ENCODE measurements at places on chromosomes 1 and 21. TPM values are rescaled to one million over a fixed set of nuclear protein-coding genes. Genes with fewer than 3 reads are reported as not detected.

Gene CFHR5
- not detected for total RNA-seq

Gene DDAH1
- 48.3 TPM for total RNA-seq

Gene EPHB2
- total RNA-seq, result 8.5 TPM

Gene COL11A1
- 0.86 TPM for total RNA-seq

DNA sequence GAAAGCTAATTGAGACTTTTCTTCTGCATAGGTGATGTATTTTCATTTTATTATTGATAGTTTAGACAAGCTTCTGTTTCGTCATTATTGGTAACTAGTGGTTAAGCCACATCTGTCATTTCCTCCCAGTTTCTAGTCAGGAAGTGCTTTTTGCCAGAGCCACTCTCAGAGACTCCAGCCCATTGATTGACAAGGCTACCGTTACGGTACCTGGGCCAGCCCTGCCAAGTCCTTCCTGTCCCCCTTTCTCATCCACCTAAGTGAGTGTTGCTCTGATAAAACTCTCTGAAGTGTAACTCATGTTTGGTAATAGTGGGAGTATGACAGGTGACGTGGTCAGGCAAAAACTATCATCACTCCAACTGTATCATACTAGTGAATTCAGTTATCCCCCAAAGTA is 29.6 kb upstream of the AGL start:
- no peak for DNase-seq
- no peaks in the 10 kb centered on the region for H3K36me3 ChIP-seq
- H3K4me1 ChIP-seq, result no peaks in the 10 kb centered on the region
- H3K4me3 ChIP-seq, result no peak overlapping the region
- no peaks in the 10 kb centered on the region for H3K27me3 ChIP-seq
